ENCODE measurements at places on chromosomes 11 and 22.

DNA sequence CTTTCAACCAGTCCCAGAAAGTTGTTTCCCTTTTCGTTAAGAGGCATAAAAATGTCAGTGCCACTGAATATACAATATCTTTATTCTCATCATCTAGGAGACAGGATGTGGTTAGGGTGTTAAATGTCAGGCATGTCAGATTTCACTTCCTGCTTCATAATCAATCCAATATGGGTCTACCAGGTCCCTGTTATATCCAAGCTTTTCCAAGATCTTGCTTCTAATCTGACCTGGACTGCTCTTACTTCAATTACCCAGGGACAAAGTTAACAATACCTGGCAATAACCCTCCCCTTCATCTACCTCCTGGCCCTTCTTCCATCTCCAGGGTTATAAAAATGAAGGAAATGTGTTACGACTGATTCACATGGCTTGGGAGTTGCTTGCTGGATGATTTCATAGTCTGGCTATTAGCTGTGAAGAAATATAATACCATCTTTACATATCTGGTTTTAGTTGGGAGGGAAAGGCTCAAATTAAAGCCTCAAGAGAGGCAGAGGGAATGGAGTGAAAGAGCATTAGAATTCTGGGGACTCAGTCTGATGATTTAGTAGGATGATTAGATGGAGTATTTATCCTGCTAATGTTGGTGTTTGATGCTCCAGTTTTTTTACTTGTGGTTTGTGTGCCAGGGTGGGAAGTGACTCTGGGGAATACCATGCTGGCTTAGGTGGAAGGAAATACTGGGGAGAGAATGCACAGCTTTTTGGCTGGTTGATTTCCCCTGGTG, 534.3 kb downstream of the ETS1 start:
- DNase-seq, result no peak
- H3K36me3 ChIP-seq, result no peaks in the 10 kb centered on the region
- H3K4me1 ChIP-seq, result no peaks in the 10 kb centered on the region
- H3K27ac ChIP-seq, result no peak overlapping the region

- H3K4me3 ChIP-seq, result no peak overlapping the region
- DNase-seq, result no peak
- H3K4me1 ChIP-seq, result peaks cover under 1% of the 10 kb centered on the region
- H3K36me3 ChIP-seq, result peaks cover 6% of the 10 kb centered on the region
Observed at GRCh38 chr11:73883856-73884255, 7.1 kb downstream of the PAAF1 start.

DNA sequence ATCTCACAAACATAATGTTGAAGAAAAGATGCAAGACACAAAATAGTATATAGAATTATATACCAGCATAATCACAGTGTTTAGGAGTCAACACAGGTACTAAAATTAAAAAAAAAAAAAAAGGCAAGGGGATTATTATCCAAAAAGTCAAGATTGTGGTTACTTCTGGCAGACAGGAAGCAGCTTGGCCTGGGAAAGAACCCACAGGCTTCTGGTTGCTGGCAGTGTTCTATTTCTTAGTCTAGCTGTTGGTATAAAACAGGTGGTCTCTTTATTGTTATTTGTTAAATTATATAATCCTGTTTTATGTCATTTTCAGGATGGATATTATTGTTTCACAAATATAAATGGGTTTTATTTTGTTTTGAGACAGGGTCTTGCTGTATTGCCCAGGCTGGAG, 54.0 kb downstream of the C11orf58 start:
- no peaks in the 10 kb centered on the region for H3K36me3 ChIP-seq
- no peak overlapping the region for H3K27ac ChIP-seq
- peaks cover 28% of the 10 kb centered on the region for H3K4me1 ChIP-seq
- no peak overlapping the region for H3K4me3 ChIP-seq

DNA sequence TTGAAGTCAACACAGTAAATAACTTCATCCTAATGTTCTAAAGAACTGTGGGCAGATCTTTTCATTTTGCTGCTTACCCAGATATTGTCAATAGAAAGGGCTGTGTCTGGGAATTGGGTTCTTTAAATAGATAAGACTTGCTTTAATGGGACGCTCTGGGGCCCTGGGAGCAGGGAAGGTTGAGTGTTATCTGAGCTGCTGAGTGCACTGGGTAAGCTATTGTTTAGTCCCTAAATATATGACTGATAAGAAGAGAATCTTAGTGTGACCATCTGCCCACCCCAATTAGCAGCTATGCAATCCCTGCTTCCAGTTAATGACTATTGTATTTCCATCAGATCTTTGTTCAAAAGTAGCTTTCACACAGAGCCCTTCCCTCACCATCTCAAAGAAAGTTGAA, 44.4 kb downstream of the ARHGAP42 start:
- no peak overlapping the region for H3K27ac ChIP-seq
- H3K4me3 ChIP-seq, result no peak overlapping the region
- no peak for DNase-seq
- no peaks in the 10 kb centered on the region for H3K36me3 ChIP-seq
- H3K27me3 ChIP-seq, result no peaks in the 10 kb centered on the region
- no peaks in the 10 kb centered on the region for H3K4me1 ChIP-seq

DNA sequence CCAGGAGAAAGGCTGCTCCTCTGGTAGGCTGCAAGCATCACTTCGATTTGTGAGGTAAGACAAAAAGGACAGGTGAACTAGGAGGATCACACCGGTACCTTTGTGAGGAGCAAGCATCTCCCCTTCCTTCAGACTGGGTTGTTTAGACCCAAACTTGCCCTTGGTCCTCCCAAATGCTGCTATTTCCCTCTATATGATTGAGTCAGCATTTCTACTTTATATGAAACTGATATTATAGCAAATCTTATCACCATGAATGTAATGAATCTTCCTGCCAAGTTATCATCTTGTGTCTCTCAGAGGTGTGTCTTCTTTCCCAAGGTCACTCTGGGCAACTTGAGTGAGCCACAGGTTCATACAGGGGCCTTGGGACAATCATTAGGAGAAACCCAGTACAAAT, 61.0 kb downstream of the KIRREL3 start:
- no peak overlapping the region for H3K4me3 ChIP-seq
- no peak overlapping the region for H3K27ac ChIP-seq
- H3K27me3 ChIP-seq, result no peaks in the 10 kb centered on the region
- DNase-seq, result no peak
- no peaks in the 10 kb centered on the region for H3K36me3 ChIP-seq
- H3K4me1 ChIP-seq, result no peaks in the 10 kb centered on the region

GRCh38 chr22:34395370-34395769, 475.1 kb upstream of the LARGE1 start:
- H3K36me3 ChIP-seq, result no peaks in the 10 kb centered on the region
- DNase-seq, result no peak
- no peak overlapping the region for H3K27ac ChIP-seq
- H3K27me3 ChIP-seq, result no peaks in the 10 kb centered on the region
- no peak overlapping the region for H3K4me3 ChIP-seq

DNA sequence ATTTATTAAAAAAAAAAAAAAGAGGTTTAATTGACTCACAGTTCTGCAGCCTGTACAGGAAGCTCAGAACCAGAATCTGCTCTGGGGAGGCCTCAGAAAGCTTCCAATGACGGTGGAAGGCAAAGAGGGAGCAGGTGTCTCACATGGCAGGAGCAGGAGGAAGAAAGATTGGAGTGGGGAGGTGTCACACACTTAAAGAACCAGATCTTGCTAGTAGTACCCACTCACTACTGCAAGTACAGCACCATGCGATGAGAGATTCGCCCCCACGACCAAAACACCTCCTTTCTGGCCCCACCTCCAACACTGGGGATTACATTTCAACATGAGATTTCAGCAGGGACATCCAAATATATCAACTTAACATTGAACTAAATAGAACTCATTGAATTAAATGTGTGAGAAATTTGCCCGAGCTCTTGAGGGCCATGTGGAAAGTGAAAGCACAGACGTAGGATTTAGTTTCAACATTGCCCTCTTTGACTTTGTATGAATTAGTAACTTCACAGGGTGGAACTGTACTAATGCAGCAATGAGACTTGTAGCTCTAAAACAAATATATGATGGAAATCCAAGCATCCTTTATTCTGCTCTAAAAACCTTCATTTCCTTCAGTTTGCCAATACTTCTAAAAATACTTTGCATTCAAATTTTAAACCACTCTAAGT, 628.2 kb downstream of the FAM181B start:
- H3K27ac ChIP-seq, result no peak overlapping the region
- H3K36me3 ChIP-seq, result no peaks in the 10 kb centered on the region
- no peak overlapping the region for H3K4me3 ChIP-seq

GRCh38 chr11:21142007-21142406, 472.6 kb downstream of the NELL1 start:
- H3K4me1 ChIP-seq, result no peaks in the 10 kb centered on the region
- DNase-seq, result no peak
- no peaks in the 10 kb centered on the region for H3K36me3 ChIP-seq
- H3K27ac ChIP-seq, result no peak overlapping the region
- H3K27me3 ChIP-seq, result no peaks in the 10 kb centered on the region
